Uterine smooth muscle cell (primary cell): ENCODE measurements at places on chromosomes 1 and 21. TPM values are rescaled to one million over a fixed set of nuclear protein-coding genes. Genes with fewer than 3 reads are reported as not detected.

MLLT11 gene
- total RNA-seq = 5.0 and 6.9 TPM in 2 replicates

SHISA4 gene
- total RNA-seq = 6.9 and 21.4 TPM in 2 replicates

PLPP3 gene
- total RNA-seq = 10.2 and 14.2 TPM in 2 replicates

KLHDC7A gene
- not detected in 2 replicates for total RNA-seq

NT5C1A gene
- not detected in 2 replicates for total RNA-seq

IGSF3 gene
- 0.37 and 0.66 TPM in 2 replicates for total RNA-seq

EDEM3 gene
- 67.6 and 95.2 TPM in 2 replicates for total RNA-seq

USH2A gene
- under 0.01 TPM in 1 of 2 replicates, not detected in the other for total RNA-seq

RGL1 gene
- 18.0 and 19.5 TPM in 2 replicates for total RNA-seq

INSRR gene
- under 0.01 TPM in 1 of 2 replicates, not detected in the other for total RNA-seq

F13B gene
- total RNA-seq = not detected in 2 replicates

MYOC gene
- total RNA-seq = 0.11 and 0.25 TPM in 2 replicates

OR2AK2 gene
- total RNA-seq = 0.25 TPM in 1 of 2 replicates, not detected in the other

FCER1A gene
- not detected in 2 replicates for total RNA-seq

IVL gene
- total RNA-seq = 0.37 and 1.7 TPM in 2 replicates

NBPF26 gene
- 30.8 and 32.7 TPM in 2 replicates for total RNA-seq

NTMT2 gene
- not detected in 2 replicates for total RNA-seq

TARBP1 gene
- 25.5 and 29.5 TPM in 2 replicates for total RNA-seq
